ENCODE measurements at places on chromosomes 2 and 18. TPM values are rescaled to one million over a fixed set of nuclear protein-coding genes. Genes with fewer than 3 reads are reported as not detected.

DNA sequence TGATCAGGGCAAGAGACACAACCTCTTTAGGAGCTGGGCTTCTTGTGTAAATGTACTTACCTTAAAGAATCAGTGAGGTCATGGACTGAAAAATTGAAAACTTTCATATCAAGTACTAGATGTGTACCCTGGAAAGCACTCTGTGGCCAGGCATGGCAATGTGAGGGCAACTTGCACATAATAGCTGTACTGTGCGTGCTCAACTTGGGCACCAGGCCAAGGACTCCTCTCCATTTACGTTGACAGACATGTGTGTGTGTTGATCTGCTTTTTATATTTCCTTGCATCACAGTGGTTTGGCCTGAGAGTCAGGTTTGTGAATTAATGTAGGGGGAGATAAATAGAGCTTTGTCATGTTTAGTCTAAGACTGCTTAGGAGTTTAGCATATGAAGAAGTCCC, 669.5 kb upstream of the REG3G start:
- no peaks in the 10 kb centered on the region for H3K27me3 ChIP-seq
- no peaks in the 10 kb centered on the region for H3K4me1 ChIP-seq
- no peak overlapping the region for H3K4me3 ChIP-seq

DNA sequence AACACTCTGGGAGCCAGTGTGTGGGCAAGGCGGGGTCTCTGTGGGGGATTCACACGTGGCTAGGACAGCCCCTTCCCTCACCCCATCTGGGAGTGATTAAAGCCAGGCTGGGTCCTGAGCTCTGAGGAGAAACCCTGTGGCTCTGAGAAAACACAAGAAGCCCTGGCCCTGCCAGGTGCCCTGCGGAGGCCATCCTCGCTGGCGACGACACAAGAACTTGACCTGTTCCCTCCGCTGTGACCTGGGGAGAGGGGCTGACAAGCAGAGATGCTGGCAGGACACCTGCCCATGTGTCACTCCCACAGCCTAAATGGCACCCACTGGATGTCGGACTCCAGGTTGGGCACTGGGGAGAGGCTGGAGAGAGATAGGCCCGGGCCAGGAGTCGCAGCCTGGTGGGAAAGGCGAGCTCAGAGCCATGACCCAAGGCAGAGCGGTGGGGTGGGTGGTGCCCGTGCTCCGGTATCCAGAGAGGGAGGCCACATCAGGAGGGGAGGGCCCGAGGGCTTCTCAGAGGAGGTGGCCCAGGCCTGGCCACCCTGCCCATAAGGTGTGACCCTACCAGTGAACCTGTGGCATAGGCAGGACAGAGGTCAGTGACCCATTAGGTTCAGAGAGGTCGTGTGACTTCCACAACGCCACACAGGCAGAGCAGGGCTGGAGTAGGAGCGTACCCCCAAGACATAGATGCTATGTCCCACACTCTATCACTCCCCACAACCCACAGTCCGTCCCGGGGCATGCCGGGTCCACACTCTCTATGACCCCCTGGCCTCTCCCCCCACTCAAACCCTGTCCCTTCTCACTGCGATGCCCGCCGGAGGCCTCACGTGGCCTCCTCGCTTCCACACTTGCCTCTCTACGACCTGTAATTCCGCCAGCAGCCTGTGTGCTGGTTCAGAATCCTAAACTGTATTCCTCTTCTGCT, 59.4 kb upstream of the HPCAL1 start:
- H3K36me3 ChIP-seq = no peaks in the 10 kb centered on the region
- H3K4me1 ChIP-seq = no peaks in the 10 kb centered on the region
- no peak for DNase-seq
- H3K27ac ChIP-seq = no peak overlapping the region

DNA sequence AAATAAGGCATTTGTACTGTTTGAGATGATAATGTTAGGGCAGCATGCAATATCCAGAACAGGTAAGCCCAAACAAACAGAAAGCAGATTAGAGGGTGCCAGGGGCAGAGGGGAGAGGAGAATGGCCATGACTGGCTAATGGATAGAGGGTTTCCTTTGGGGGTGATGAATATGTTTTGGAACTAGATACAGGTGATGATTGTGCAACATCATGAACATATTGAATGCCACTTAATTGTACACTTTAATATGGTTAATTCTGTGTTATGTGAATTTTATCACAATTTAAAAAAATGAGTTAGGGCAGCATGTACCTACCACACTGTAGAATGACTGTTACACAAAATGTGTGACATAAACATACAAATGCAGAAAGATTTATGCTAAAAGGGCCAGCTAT, 255.5 kb upstream of the FN1 start:
- H3K4me3 ChIP-seq = no peak overlapping the region
- H3K36me3 ChIP-seq = no peaks in the 10 kb centered on the region
- H3K4me1 ChIP-seq = peaks cover 40% of the 10 kb centered on the region
- no peaks in the 10 kb centered on the region for H3K27me3 ChIP-seq

DNA sequence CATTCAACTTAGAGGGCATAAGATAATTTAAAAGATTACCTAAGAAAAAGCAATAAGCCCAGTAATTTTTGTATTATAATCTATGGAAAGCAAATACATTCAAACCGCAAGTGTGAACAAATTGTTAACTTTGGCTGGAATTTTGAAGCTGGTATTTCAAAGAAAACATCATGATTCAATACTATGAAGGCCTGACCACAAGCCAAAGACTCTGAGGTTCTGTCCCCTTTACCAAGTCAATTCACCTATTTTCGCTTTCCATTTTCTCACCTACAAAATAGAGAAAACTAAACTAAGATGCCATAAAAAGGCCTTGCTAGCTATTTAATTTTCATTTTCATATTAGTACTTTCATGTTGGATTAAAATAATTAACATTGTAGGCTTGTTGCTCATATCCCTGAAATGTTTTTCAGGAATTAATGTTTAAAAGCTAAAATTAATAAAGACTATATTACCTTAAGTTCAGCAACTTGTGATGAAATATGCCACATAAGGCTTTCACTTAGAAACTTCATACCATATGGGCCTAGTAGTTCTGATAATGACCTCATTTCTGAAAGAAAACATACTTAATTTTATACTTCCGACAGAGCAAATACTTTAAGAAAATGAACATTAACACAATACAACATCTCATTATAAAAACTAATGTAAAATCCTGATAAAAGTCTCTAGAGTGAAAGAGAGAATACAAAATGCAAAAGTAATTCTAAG, 85.7 kb upstream of the FRZB start:
- H3K36me3 ChIP-seq = peaks cover 35% of the 10 kb centered on the region
- H3K27ac ChIP-seq = no peak overlapping the region
- peaks cover 6% of the 10 kb centered on the region for H3K4me1 ChIP-seq
- no peaks in the 10 kb centered on the region for H3K27me3 ChIP-seq
- no peak for DNase-seq

- H3K27me3 ChIP-seq = peaks cover 36% of the 10 kb centered on the region
- H3K4me1 ChIP-seq = no peaks in the 10 kb centered on the region
- DNase-seq = no peak
- no peaks in the 10 kb centered on the region for H3K36me3 ChIP-seq
- no peak overlapping the region for H3K27ac ChIP-seq
Observed at GRCh38 chr2:198127627-198128026, 323.2 kb downstream of the PLCL1 start.

- no peak for DNase-seq
- peaks cover 5% of the 10 kb centered on the region for H3K4me1 ChIP-seq
- no peaks in the 10 kb centered on the region for H3K36me3 ChIP-seq
- H3K27me3 ChIP-seq = no peaks in the 10 kb centered on the region
Observed at GRCh38 chr18:79614211-79614955, 65.2 kb upstream of the CTDP1 start.

DNA sequence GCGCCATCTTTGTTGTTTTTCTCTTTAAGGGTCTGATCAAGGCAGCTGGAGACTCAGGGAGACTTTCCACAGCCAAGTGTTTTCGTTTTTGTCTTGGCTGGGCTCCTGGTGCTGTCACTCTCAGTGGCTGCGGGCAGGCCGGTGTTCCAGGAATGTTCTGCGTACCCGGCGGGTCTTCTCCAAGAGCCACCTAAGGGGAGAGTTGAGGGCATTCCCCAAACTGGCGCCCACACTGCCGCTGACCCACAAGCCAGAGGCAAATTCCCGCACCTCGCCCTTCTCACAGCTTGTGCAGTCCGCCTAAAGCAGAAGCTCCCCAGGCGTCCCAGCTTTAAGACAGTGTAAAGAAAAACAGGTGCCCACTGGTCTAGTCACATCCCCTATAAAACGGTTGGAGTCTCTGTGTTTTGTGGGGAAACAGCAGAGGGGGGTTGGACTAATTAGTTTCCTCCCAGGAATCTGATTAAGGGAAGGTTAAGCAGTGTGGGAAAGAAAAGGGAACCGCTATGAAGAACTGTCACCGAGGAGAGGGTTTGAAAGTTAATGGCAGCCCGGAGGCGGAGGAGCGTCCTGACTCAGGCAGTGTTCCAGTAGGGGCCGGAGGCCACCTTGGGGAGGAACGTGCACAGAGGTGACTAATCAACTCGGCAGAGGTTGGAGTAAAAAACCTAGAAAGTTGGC, 224.5 kb downstream of the SLC4A3 start:
- no peak overlapping the region for H3K4me3 ChIP-seq
- H3K27ac ChIP-seq = no peak overlapping the region
- no peak for DNase-seq
- H3K4me1 ChIP-seq = peaks cover 14% of the 10 kb centered on the region
- H3K27me3 ChIP-seq = peaks cover 44% of the 10 kb centered on the region

DNA sequence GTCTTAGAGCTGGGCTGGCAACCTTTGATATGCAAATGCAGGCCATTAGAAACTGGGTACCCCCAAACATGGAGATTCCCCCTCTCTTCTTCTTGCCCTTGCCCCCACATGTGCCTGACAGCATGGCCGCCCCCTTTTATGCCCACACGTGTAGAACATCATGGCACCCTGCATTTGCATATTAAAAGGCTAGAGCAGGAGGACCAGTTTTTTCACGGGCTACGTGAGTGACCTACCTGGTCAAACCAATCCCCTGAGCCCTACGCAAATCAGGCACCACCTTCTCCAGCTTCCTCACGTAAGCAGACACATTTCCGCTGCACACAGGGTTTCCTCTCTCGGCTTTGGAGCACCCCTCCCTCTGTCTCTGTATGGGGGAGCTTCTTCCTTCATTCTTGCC, 110.9 kb upstream of the COPS8 start:
- no peak for DNase-seq
- no peak overlapping the region for H3K27ac ChIP-seq
- no peaks in the 10 kb centered on the region for H3K27me3 ChIP-seq
- H3K36me3 ChIP-seq = no peaks in the 10 kb centered on the region
- H3K4me3 ChIP-seq = no peak overlapping the region

DNA sequence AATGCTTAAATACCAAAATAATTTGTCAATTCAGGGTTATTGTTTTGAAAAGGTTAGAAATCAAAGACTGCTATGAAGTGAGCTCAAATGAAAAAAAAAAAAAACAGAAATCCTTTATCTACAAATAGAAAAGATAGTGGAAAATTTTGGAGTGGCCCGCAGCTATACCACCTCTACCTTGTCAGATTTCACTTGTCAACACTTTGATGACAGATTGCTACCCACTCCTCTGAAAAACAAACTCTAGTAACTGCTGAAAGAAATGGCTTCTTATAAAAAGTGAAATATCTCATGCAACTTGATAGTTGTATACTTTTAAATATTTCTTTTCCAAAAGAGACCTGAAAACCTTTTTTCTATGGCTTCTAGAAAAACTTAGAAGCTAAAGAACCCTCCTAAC, 84.5 kb downstream of the WDPCP start:
- DNase-seq = no peak
- no peak overlapping the region for H3K27ac ChIP-seq
- H3K4me1 ChIP-seq = peaks cover 11% of the 10 kb centered on the region
- H3K4me3 ChIP-seq = no peak overlapping the region
- peaks cover 14% of the 10 kb centered on the region for H3K36me3 ChIP-seq
- H3K27me3 ChIP-seq = no peaks in the 10 kb centered on the region

- no peak for DNase-seq
- H3K4me1 ChIP-seq = peaks cover 48% of the 10 kb centered on the region
- no peaks in the 10 kb centered on the region for H3K27me3 ChIP-seq
Observed at GRCh38 chr2:237324405-237324831, 89.5 kb downstream of the COL6A3 start.

DNA sequence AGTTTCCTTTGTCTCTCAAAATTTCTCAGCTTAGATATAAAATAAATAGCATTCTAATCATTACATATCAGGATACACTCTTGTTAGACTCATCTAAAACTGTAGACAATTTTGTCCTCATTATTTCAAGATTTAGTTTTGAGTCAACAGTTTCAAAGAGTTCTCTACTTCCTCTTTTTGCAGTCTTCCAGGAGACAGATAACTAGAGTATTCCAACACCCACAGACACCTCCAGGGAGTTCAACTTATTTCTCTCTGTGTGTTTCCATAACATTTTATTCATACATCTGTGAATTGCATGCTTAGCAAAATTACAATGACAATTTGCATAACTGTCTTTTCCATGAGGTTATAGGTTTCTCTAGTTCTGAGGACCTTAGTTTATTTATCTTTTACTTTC, 166.6 kb upstream of the HNMT start:
- peaks cover 3% of the 10 kb centered on the region for H3K27me3 ChIP-seq
- H3K27ac ChIP-seq = no peak overlapping the region
- no peak overlapping the region for H3K4me3 ChIP-seq
- no peak for DNase-seq
- H3K36me3 ChIP-seq = no peaks in the 10 kb centered on the region

DNA sequence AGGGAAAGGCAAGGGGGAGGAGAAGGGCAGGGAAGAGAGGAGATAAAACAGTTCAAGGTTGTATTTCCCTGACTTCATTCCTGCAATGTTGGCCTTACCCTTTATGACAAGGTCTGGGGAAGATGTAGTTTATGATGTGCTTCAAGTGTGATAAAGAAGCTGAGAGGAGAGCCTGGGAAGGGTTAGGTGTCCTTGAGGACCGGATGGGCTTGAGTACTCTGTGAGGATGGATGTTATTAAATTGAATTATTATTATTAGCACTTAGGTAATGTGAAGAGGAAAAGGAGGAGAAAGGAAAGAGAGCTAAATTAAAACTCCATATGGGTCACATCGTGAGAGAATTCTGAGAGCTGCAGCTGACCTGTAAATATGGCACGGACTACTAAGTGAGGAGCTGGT, 719.4 kb upstream of the CELF4 start:
- no peak overlapping the region for H3K27ac ChIP-seq
- H3K4me1 ChIP-seq = no peaks in the 10 kb centered on the region
- DNase-seq = no peak
- no peaks in the 10 kb centered on the region for H3K27me3 ChIP-seq

DNA sequence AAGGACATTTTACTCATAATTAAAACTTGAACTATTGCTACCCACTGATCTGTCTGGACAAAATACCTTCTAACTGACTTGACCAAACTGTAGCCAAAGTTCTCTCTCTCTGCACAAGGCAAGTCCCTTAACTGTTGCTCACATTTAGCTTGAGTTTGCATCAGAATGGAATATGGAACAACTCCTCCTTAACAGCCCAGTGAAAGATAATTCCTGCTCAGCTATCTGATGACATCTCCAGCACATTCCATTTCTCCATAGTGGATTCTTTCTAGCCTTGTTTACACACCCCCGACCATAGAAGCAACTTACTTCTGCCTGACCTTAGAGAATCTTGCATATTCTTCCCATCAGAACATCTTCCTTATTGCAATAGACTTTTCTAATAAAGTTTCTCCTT, 317.2 kb upstream of the CDH2 start:
- no peak overlapping the region for H3K27ac ChIP-seq
- H3K4me1 ChIP-seq = no peaks in the 10 kb centered on the region

Gene RPRM
- 15.5 TPM for total RNA-seq

Gene FOSL2
- total RNA-seq = 60.3 TPM

Gene ANKRD53
- total RNA-seq = 4.9 TPM

Gene VWA3B
- not detected for total RNA-seq
